NCI-H187 treated with DMSO at 0.1 percent for 48 hours (cell line): ENCODE measurements at places on chromosomes 1 and 21.

DNA sequence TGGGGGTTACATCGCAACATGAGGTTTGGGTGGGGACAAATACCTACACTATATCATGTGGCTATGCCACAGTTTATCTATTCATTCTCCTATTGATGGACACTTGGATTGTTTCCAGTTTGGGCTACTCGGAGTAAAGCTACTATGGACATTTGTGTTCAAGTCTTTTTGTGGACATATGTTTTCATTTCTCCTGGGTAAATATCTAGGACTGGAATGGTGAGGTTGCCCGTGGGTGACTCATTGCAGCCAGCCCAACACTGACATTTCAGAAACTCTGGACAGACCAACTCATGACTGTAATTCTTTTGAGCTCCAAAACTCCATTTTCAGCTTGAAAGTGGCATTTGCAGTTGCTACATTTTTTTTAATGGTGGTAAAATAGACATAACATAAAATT, 82.7 kb downstream of the KAZN start:
- DNase-seq = no peak

DNA sequence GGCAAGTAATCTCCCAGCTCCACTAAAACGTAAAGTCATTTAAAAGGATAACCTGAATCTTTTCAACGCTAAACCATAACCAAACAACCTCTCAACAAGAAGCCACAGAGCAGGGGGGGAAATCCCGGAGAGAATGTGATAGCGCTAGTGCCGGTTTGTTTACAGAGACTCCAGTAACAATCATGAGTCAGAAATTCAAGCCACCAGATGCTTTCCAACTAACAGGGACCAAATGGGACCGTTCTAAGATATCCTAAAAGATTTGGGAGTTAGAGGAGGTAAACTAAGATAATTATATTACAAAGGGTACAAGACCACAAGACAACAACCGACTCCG, 825 bp downstream of the DCAF8 start:
- DNase-seq = peak; percentile 58

GRCh38 chr1:17278996-17279830, 28.8 kb upstream of the PADI4 start:
- no peak for DNase-seq

DNA sequence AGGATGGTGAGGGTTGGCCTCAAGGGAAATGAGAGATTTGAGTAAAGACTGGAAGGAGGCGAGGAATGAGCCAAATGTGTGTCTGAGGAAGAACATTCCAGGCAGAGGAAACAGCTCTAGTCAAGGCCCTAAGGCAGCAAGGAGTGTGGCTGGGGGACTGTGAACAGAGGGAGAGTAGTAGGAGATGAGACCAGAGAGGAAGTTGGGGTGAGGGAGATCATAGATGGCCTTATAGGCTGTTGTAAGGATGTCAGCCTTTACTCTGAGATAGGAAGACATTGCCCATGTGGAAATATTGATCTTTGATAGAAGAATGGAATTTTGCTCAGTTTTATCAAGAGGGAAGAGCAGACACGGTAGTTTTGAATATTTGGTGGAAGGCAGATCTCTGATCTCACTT, 55.2 kb upstream of the ARTN start:
- DNase-seq = no peak

- DNase-seq = no peak
Measured at GRCh38 chr1:87330057-87330884, 1.6 kb downstream of the LMO4 start.

DNA sequence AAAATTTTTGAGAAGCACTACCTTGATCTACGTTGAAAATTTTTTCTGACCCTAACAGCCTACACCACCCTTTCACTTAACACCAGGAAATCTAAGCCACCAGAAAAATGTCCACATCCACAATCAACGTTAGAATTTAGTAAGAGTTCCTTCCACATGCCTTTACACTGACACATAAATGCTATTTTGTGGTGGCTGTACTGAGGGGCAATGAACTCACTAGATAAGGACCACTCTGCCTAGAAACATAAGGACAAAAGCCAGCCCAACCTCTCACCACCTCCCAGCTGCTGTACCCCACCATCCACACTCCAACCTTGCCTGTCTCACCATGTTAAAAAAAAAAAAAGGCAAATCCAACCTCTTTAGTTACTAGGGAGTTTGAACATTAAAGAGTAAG, 29.8 kb downstream of the PARP1 start:
- DNase-seq = no peak

- DNase-seq = no peak
Measured at GRCh38 chr1:52145137-52145536, 3.2 kb downstream of the ZFYVE9 start.

- no peak for DNase-seq
Measured at GRCh38 chr1:11053758-11054137, 6.1 kb downstream of the SRM start.

DNA sequence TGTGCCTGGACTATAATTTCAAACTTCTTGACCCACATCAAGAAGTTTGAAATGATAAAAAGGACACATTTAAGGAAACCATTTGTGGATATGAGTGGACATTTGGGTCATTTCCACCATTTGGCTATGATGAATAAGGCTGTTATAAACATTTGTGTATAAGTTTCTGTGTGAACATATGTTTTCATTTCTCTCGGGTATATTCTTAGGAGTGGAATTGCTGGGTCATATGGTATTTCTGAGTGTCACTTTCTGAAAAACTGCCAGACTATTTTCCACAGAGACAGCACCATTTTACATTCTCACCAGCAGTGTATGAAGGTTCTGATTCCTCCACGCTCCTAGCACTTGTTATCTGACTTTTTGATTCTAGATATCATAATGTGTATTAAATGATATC, 50.8 kb downstream of the GPR137B start:
- DNase-seq = no peak
